ENCODE measurements at places on chromosomes 12 and 14.

GRCh38 chr14:104863923-104864266, 1.2 kb upstream of the CEP170B start:
- no peak for DNase-seq

GRCh38 chr12:53500142-53500775, 824 bp upstream of the TARBP2 start:
- DNase-seq = peak; percentile 44

GRCh38 chr14:65075628-65076325, 26.5 kb downstream of the MAX start:
- no peak for DNase-seq

- no peak for DNase-seq
These were observed 29.7 kb downstream of the LGR5 start for GRCh38 chr12:71469258-71469750.

- no peak for DNase-seq
These were observed 48.0 kb upstream of the LHX5 start for GRCh38 chr12:113519464-113520307.

- DNase-seq = no peak
These were observed 123.8 kb downstream of the AACS start for GRCh38 chr12:125189015-125189414.

- DNase-seq = no peak
These were observed 23.0 kb upstream of the REP15 start for GRCh38 chr12:27673101-27673718.

GRCh38 chr14:32934073-32934880, 4.4 kb upstream of the NPAS3 start:
- no peak for DNase-seq

DNA sequence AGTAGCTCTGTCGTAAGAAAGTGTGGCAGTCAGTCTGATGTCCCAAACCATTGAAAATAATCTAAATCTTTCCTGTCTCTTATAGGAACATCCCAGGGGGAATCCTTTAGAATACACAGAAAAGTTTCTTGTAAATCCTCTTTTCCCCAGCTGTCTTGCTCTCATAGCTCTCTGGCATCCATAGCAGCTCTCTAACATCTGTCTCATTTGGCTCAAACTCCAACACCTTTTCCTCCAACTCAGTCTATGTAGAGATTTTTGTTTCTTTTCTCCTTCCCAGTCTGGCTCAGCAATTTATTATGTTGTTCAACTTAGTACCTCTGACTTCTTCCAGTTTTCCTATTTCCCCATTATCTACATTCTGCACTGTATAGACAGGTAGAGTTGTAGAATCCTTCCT, 84.4 kb upstream of the NEDD1 start:
- DNase-seq = no peak

- no peak for DNase-seq
These were observed 60.5 kb downstream of the WASHC4 start for GRCh38 chr12:105168006-105168405.

- DNase-seq = no peak
These were observed 351.7 kb upstream of the MDGA2 start for GRCh38 chr14:48027115-48027514.

DNA sequence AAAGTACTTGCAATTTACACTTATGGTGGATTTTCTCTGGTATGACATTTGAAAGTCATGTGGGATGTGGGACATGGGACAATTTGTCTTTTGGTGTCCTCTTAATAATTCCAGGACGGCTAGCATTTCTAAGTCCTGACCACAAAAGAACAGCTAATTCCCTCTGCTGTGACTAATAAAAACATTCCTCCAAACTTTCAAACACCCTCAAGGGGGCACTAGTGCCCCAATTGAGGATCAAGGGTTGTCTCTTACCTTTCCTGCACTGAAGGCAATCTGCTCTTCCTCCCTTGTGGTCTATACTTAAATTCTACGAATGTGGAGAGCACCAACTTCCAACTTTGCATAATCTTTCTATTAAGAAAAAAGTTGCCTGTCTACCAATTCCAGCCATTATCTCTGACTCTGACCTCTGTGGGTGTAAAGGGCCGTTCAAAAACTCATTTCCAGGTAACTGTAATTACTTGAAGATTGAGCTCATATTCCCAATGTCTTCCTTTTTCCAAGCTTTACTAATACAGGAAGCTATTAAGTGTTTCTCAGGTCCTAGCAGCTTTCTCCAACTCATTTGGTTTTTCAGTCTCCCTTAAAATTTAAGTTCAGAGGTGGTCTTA, 210.2 kb downstream of the PTPRO start:
- DNase-seq = peak; percentile 74

DNA sequence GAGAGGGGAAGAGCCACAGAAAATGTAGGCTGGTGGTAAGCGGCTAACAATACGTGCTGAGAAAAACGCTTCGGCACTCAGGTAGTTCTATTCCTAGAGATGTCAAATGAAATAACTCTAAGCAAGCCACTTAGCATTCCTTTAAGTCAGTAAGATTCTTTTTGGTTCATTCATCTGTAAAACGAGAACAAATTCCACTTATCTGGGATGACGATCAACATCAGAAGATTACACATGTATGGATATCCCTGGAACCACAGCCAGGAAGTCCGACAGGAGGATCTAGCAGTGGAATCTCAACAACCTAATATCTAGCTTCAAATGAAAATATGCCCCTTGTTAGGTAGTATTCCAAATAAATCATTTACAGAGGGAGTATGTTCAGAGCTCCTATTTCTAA, 74.6 kb upstream of the CDKN3 start:
- DNase-seq = no peak

DNA sequence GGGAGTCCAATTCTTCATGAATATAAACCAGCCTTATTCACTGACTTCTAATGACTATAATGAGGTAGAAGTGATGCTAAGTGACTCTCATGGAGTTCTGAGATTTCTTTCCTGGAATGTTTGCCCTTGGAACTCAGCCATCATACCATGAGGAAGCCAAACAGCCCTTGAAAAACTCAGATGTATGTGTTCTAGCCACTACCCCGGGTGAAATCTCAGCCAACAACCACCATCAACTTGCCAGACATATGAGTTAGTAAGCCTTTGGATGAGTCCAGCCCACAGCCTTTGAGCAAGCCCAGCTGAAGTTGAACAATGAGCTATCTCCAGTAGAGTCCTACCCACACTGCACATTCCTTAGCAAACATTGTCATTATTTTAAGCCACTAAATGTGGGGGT, 149.5 kb downstream of the SLC6A15 start:
- no peak for DNase-seq

DNA sequence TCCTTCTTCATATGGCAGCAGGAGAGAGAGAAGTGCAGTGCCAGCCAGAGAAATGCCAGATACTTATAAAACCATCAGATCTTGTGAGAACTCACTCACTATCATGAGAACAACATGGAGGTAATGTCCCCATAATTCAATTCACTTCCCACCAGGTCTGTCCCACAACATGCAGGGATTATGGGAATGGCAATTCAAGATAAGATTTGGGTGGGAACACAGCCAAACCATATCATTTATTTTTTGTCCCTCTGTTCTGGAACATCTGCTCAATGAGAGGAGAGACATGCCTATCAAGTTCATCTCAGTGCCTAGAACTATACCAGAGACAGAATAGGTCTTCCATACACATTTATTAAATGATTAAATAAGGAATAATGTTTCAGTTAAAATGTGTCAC, 543.5 kb downstream of the NRXN3 start:
- no peak for DNase-seq

DNA sequence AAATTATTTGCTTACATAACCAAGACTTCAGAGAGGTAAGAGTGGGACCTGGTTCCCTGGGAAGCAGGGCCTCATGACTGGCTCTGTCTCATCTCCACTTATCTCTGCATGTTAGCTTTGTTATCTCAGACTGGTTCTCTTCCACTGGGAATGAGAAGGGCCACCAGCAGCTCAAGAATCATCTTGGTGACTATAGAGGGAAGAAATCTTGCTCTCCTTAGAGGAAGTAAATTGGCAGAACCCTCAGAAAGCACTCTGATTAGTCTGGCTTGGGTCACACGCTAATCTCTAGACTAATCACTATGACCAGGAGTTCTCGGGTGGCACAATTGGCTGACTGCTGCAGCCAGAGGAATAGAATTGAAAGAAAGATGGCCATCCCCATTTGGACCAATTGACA, 110.8 kb upstream of the KRAS start:
- no peak for DNase-seq

GRCh38 chr14:72646861-72647528, 246.9 kb downstream of the DPF3 start:
- no peak for DNase-seq

- no peak for DNase-seq
These were observed 35.5 kb downstream of the TMBIM6 start for GRCh38 chr12:49776858-49777257.

GRCh38 chr14:38867561-38868150, 235.4 kb downstream of the SEC23A start:
- DNase-seq = peak; percentile 59

DNA sequence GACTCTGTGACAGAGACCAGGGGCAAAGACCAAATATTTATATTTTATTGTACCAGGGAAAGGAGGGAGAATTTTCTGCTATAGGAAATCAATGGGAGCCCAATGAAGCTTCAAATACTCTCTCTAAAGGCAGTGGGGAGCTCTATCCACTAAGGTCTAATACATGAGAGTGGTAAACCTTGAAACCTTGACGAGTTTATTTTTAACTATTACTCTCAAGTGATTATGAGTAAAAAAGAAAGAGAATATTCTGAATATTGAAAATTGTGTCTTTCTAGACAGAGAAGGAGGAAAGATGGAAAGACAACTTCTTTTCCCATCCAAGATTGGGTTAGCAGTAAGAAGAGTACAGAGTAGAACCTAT, 1722.1 kb upstream of the SEL1L start:
- DNase-seq = no peak

- no peak for DNase-seq
These were observed 46.5 kb downstream of the NDUFA12 start for GRCh38 chr12:94957006-94957405.

DNA sequence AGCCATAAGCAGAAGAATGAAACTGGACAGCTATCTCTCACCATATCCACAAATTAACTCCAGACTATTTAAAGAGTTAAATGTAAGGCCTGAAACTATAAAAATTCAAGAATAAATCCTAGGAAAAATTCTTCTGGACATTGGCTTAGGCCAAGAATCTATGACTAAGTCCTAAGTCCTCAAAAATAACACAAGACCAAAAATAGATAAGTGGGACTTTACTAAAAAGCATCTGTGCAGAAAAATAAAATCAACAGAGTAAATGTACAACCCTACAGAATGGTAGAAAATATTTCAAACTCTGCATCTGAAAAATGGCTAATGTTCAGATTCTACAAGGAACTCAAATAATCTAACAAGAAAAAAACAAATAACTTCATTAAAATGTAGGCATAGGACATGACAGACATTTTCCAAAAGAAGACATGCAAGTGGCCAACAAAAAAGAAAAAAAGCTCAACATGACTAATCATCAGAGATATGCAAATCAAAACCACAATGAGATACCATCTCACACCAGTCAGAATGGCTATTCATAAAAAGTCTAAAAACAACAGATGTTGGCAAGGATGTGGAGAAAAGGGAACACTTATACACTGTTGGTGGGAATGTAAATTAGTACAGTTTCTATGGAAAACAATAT, 61.0 kb upstream of the PPFIA2 start:
- no peak for DNase-seq

- peak; percentile 33 for DNase-seq
These were observed 7.1 kb downstream of the SCNN1A start for GRCh38 chr12:6367969-6368892.

Data from CD4-positive, alpha-beta T cell treated with Interleukin-10 for 1 hour (primary cell).